ENCODE measurements at places on chromosomes 5 and 9. TPM values are rescaled to one million over a fixed set of nuclear protein-coding genes. Genes with fewer than 3 reads are reported as not detected.

- H3K27me3 ChIP-seq: peaks cover 4% of the 10 kb centered on the region
- no peaks in the 10 kb centered on the region for H3K36me3 ChIP-seq
- H3K4me3 ChIP-seq: peak within 1 kb of the TSS; percentile 88
- peaks cover 3% of the 10 kb centered on the region for H3K4me1 ChIP-seq
- H3K27ac ChIP-seq: peak within 1 kb of the TSS; percentile 17
Measured at GRCh38 chr9:137222190-137223077, at the start of gene RNF208. RNF208 (minus strand) TSS chr9:137222240; CDS start chr9:137221212, 1,028 bp downstream.

DNA sequence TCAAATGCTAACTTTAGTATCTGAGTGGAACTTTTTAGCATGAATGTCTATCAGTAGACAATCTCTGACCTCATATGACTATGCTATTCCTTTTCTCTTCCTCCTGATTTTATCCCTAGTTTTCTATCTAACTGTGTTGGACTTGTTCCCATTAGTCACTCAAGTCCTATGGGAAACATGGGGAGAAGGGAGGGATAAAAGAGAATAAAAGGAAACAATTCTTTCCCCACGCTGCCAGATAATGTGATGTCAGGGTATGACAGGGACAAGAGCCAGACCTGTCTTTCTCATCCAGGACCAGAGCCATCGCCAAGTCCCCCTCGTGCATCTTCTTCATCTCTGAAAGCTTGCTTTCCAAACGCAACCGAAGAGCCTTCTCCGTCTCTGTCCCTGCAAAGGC lies 43.9 kb downstream of the CDK5RAP2 start:
- H3K4me3 ChIP-seq: no peak overlapping the region
- H3K4me1 ChIP-seq: peaks cover 7% of the 10 kb centered on the region
- H3K27ac ChIP-seq: no peak overlapping the region
- no peak for DNase-seq
- peaks cover 2% of the 10 kb centered on the region for H3K27me3 ChIP-seq
- H3K36me3 ChIP-seq: no peaks in the 10 kb centered on the region

GRCh38 chr5:151249281-151249680 lies 3.7 kb upstream of the GM2A start:
- no peak overlapping the region for H3K27ac ChIP-seq
- H3K4me3 ChIP-seq: no peak overlapping the region
- no peak for DNase-seq
- H3K4me1 ChIP-seq: peaks cover 7% of the 10 kb centered on the region

GRCh38 chr5:7425830-7426229 lies 29.9 kb downstream of the ADCY2 start:
- no peak overlapping the region for H3K4me3 ChIP-seq
- H3K36me3 ChIP-seq: no peaks in the 10 kb centered on the region
- peaks cover 3% of the 10 kb centered on the region for H3K4me1 ChIP-seq
- H3K27me3 ChIP-seq: no peaks in the 10 kb centered on the region
- H3K27ac ChIP-seq: no peak overlapping the region

GRCh38 chr9:86099701-86100364 lies 475 bp upstream of the GOLM1 start:
- no peaks in the 10 kb centered on the region for H3K36me3 ChIP-seq
- peak overlapping the region; percentile 95 for H3K4me3 ChIP-seq
- H3K27me3 ChIP-seq: peaks cover 5% of the 10 kb centered on the region
- H3K27ac ChIP-seq: peak overlapping the region; percentile 89

PCDHB11 gene
- total RNA-seq: 10.6 TPM

ADRB2 gene
- not detected for total RNA-seq

C5orf58 gene
- total RNA-seq: not detected

ZNG1C gene
- 16.0 TPM for total RNA-seq

ZNG1E gene
- 49.1 TPM for total RNA-seq

KCNN2 gene
- 2.3 TPM for total RNA-seq
